ENCODE measurements at places on chromosomes 7 and 10. TPM values are rescaled to one million over a fixed set of nuclear protein-coding genes. Genes with fewer than 3 reads are reported as not detected.

IDI2 gene
- total RNA-seq, result not detected

HSPA12A gene
- total RNA-seq, result 7.0 TPM

PLAC9 gene
- total RNA-seq, result not detected

MRC1 gene
- total RNA-seq, result 0.02 TPM

NCAPG2 gene
- 39.1 TPM for total RNA-seq

PNLIPRP2 gene
- total RNA-seq, result 0.11 TPM

AGBL3 gene
- total RNA-seq, result 0.80 TPM

LRRD1 gene
- total RNA-seq, result not detected

Data from A549 treated with dexamethasone at 1 μM for 4 hours (cell line).